Stimulated activated CD4-positive, alpha-beta T cell treated with anti-CD3 and anti-CD28 coated beads, TNF-alpha, amount 100 ng/mL, for 4 hours (primary cell): ENCODE measurements at places on chromosomes 5 and 9.

- no peak for DNase-seq
Measured at GRCh38 chr5:14342306-14342705, 199.2 kb downstream of the TRIO start.

GRCh38 chr5:139524446-139524845 lies 36.7 kb upstream of the UBE2D2 start:
- DNase-seq, result no peak

DNA sequence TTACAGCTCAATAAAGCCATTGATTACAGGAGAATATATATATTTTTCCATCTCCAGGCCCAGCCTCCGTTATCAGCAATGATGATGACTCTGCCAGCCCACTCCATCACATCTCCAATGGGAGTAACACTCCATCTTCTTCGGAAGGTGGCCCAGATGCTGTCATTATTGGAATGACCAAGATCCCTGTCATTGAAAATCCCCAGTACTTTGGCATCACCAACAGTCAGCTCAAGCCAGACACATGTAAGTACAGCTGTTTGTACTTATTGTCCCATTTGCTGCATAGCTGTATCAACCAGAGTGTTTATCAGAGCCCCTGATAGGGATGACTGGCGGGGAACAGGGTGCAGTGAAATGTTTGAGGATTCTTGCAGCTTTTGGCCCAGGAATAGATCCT lies 197.7 kb downstream of the NTRK2 start:
- no peak for DNase-seq

DNA sequence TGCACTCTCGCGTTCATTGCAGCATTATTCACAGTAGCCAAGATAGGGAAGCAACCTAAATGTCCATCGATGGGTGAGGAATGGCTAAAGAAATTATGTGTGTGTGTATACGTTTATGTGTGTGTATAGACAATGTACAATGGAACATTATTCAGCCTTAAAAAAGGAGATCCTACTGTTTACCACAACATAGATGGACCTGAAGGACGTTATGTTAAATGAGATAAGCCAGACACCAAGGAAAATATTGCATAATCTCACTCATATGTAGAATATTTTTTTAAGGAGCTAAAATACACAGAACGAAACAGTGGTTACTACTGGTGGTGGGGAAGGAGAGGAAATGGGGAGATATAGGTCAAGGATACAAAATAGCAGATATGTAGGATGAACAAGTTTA lies 2.4 kb downstream of the KIF2A start:
- no peak for DNase-seq
